ENCODE measurements at places on chromosomes 16 and 17.

DNA sequence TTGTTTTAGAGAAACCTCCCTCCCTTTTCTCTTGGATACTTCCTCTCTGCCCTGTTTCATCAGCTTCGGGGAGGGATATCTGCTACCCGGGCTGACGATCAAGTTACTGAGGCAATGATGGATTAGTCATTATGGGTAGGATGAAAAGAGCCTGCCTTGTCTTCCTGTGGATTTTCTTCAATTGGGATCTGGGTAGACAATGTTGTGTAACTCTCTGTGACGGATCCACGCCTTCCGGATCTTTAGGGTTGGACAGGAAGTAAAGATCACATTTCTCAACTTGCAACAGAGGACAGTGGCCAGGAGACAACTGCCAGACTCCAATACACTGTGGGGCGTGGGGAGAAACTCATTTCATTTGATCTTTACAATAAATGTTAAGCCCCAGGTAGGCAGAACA, 11.3 kb upstream of the CHST6 start:
- DNase-seq = no peak

GRCh38 chr17:51427323-51427811, 167.0 kb downstream of the UTP18 start:
- no peak for DNase-seq

- DNase-seq = no peak
Measured at GRCh38 chr17:39026980-39027451, 59.8 kb upstream of the FBXO47 start.

GRCh38 chr16:75152635-75153034, 4.3 kb downstream of the ZFP1 start:
- no peak for DNase-seq

DNA sequence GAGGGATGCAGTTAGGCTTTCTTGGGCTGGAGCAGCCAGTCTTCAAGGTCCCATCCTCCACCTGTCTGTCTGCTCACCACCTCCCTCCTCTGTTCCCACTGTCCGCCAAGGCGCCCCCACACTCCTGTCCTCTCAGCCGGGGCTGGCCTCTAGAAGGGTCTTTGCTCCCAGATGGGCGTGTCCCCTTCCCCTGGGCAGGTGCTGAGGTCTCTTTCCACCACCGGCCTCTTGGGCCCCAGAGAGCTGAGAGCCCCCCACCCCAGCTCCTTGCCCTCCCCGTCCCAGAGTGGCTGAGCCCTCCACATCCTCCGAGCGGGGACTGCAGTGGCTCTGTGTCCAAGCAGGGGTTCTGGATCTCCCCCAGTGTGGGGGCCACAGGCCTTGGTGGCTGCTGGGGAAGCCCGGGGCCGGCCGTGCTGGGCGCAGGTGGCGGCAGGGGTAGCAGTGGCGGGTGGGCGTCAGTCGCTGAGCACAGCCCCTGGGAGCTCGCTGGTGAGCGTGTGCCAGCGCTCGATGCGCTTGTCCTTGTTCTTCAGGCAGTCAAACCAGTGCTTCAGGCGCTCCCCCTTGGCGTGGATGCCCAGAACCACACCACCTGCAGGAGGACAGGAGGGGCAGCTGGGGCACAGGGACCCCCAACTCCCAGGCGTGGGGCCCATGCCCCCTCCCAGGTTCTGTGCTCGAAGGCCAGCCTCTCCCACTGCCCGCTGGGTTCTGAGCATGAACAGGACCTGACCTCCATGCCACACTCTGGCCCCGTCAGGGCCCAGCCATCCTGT, 9.8 kb downstream of the SCGB1C2 start:
- DNase-seq = no peak

DNA sequence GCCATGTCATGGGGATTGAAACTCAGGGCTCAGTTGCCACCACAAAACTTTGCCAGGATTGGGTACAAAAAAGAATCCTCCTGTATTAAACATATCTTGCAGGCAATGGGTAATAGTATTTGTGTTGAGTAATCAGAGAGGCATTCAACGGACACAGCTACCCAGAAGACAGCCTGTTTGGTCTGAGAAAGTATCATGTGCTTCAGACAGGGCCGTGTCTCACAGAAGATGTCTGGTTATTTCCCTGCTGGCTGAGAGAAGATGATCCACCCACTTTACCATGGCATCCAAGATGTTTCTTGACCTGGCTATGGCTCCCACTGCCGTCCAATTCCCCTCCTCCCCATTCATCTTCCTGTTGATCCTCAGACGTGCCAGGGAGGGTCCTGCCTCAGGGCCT, 304.3 kb upstream of the XYLT1 start:
- DNase-seq = no peak

DNA sequence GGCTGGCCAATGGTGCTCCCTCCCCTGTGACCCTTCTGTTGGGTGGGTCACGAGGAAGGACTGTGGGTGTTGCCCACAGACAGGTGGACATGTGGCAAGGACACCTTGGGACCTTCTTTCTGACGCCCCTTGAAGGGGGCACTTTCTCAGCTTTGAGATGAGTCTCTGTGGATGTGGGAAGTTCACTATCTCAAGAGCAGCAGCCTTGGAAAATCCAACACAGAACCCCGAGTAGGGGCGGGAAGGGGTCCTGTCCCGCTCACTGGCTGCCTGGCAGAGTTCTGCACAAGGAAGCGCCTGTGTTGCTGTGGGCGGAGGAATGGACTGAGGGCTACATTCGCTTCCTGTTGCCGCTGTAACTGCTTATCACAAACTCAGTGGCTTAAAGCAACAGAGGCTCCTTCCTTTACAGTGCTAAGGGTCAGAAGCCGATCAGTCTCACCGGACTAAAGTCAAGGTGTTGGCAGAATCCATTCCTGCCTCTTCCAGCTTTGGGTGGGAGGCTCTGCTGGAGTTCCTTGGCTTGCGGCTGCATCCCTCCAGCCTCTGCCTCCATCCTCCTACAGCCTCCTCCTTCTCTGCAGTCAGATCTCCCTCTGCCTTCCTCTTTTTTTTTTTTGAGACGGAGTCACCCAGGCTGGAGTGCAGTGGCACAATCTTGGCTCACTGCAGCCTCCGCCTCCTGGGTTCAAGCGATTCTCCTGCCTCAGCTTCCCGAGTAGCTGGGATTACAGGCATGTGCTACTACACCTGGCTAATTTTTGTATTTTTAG, 305.2 kb downstream of the SEC14L1 start:
- no peak for DNase-seq

GRCh38 chr17:47776330-47777197, 43.5 kb downstream of the TBX21 start:
- peak; percentile 27 for DNase-seq

- no peak for DNase-seq
Measured at GRCh38 chr17:68446626-68447041, 10.7 kb downstream of the WIPI1 start.

DNA sequence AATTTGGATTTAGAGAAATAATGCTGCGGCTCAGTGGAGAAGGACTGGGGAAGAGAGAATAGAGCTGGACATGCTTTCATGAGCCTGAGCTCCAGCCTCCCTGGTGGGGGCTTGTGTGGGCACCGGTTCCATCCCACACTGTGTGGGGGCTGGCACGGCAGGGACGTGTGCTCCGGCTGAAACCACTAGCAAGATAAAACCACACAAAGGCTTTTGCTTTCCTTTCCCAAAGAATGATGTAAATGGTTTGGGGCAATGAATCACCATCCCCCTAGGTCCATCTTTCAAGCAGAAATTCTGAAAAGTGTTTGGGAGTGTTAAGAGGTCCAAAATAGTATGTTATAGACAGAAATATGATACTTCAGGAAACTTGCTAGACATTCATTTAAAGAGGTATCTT, 77.0 kb downstream of the CDH11 start:
- no peak for DNase-seq

DNA sequence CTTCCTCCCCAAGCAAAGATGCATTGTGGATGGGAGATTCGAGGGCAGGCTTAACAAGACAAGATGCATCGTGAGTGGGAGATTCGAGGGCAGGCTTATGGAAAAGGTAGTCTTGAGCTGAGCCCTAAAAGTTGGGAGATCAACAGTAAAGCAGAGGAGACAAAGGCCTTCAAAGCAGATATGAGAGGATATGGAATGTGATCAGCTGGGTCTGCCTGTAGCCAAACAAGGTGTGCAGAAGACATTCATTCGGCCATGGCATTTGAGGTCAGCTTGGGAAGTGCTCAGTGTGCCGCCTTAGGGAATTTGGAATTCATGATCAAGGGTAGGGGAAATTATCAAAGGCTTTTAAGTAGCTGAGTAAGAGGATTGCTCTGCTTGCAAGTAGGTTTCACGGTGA, 39.5 kb downstream of the DNAH9 start:
- DNase-seq = no peak

- no peak for DNase-seq
Measured at GRCh38 chr16:80056324-80056723, 455.8 kb upstream of the MAF start.

GRCh38 chr17:75720656-75721462, at the start of gene ITGB4:
Gene ITGB4 (plus strand): TSS chr17:75721459. CDS start chr17:75724704, 3,245 bp downstream.
- DNase-seq = no peak

- DNase-seq = no peak
Measured at GRCh38 chr17:7841915-7842379, 7.9 kb downstream of the KDM6B start.

DNA sequence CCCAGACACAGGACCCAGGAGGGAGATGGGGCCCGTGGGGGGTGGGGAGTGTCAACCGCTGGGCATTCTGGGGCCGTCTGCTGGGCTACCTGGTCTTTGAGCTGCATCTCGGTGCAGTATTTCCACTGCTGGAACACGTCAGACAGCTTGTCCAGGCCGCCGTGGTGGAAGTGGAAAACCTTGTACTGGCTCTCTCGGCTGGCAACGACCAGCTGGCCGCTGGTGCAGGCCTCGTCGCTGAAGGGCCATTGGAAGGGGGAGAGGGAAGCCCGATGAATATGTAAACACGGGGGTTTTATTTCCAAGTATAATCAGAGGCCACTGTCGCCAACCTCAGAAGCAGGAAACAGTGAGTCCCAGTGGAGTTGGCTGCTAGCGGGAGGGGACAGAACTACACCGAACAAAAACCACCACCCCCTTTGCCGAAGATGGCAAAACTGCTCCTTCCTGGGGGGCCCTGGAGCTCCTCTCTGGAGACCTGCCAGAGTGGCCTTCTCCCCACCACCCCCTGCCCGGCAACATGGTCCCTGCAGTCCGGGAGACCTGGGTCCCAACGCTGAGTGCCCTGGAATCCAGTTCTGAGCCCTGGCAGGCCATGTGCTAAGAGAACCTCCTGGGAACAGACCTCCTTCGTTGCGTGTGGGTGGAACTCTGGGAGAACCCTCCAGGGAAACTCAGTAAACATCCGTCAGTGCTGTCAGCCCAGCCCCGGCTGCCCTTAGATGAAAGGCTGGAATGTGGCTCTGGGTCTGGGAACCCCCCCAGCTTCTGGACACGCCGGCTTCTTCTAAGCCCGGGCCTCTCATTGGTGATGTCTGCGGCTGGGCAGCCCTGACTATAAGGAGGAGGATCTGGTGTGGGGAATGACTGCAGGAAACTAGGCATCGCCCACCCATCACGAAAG, 84.1 kb downstream of the TBC1D16 start:
- DNase-seq = peak; percentile 30

GRCh38 chr17:29116804-29117753, 63.1 kb downstream of the MYO18A start:
- DNase-seq = no peak

DNA sequence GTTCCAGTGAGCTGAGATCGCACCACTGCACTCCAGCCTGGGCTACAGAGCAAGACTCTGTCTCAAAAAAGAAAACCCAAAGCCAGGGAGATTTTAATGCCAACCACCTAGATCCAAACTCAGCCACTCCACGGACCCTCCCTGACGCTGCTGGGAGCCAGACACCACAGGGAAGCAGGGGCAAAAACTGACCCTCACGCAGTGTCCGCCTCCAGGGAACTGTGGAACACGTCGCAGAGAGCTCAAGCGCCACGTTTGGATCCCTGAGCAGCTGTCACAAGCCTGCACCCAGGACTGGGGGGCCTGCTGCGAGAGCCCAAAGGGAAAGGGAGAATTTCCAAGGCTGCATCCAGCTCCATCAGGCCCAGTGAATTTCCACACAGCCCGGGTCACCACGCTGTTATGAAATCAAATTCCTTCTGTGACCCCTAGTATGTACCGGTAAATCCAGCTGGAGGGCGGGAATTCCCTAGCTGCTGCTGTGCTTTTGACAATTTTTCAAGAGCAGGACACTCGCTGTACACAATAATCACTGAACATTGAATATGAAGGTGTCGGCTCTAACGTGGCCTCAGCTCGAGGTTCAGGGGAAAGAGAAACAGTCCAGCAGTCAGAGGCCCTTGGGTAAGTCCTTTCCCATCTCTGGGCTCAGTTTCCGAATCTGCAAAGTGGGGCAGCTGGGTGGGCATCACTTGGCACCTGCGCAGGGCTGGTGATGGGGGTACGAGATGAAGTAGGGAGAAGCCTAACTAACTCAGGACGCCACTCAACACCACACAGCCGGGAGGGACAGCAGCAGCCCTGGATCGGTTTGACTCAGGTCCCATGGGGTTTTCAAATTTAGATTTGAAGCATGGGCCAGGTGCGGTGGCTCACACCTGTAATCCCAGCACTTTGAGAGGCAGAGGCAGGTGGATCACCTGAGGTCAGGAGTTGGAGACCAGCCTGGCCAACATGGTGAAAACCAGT, 8.6 kb downstream of the CARHSP1 start:
- DNase-seq = no peak

DNA sequence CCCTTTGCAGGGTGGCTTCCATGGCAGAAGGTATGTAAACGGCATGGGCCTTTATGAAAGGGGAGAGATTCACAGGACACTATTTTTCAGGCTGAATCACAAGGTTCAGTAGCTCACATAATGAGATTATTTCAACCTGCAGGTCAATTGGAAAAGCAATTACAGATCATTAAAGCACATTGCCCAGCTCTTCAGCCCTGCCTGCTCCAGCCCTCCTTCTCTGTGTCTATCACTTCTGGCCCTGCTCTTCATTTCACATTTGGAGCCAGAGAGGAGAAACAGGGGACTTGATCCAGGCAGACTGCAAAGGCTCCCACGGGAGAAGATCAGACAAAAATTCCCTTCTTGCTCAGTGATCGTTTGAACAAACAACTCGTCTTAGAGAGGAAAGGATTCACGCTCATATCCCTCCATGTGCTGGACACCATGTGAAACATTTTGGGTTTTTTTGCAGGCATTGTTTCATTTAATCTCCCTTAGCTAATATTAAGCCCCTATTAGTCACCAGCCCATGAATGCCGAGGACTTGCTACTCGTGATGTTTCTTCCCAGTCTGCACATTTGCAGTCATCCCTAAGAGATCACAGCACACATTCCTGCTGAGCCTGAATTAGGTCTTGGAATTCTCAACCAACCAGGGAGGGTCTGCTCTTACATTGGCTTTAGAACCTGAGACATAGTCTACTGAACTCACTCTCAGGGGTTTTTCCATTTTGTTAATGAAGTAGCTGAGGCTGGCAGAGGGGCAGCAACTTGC, 443.9 kb upstream of the CCL2 start:
- no peak for DNase-seq

- DNase-seq = no peak
Measured at GRCh38 chr17:81911969-81912368, 770 bp upstream of the PCYT2 start.

DNA sequence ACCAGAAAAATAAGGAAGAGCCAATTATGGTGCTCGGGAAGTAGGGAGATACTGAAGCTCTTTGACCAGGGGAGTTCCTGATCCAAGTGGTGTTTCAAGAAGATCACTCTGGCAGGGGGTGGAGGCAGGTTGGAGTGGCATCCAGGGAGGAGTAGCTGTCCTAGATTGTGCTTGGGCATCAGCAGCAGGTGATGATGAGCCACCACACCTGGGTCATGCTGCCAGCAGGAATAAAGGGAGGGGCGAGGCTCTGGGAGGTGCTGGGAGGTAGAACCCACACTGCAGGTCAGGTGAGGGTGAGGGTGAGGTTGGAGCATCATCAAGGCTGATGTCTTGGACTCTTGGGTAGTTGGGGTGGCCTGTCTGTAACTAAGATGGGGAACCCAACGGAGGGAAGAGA, 35.4 kb upstream of the ADGRG1 start:
- DNase-seq = no peak
